ENCODE measurements at places on chromosomes 2 and 18.

DNA sequence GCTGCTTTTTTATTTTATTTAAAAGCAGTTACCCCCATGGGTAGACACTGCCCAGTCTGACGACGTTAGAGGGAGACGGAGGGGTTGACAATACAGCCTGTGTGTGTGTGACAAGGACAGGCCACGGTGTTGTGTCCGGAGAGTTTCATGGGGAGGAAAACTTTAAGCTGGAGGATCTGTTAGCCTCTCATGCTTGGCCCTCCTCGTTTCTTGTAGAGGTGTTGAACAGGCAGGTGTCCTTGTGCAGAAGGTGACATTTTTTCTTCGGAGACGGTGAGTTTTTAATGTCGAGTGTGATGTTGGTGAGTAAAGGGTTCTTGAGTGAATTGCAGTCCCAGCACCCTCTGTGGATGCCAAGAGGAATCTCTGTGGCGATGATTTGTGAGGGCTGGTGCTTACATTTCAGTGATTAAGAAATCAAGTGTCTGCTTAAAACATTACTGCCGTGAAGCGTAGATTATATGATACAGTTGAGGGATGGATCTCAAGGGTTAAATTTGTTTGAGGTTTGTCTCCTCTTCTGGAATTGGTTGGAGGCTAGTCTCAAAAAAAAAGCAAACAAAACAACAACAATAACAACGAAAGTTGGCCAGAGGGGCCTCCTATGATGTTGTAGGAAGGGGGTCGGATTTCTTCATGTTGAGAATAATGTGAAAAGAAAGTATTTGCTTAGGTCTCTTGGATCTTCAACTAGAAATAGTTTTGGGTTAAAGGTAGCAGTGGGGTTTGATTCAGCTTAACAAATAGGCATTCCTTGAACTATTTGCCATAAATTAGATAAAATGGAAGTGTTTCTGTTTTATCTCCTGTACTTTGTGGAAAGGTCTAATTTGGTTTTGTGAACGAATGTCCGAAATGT, 1.6 kb downstream of the NCOA1 start:
- peak; percentile 18 for DNase-seq

DNA sequence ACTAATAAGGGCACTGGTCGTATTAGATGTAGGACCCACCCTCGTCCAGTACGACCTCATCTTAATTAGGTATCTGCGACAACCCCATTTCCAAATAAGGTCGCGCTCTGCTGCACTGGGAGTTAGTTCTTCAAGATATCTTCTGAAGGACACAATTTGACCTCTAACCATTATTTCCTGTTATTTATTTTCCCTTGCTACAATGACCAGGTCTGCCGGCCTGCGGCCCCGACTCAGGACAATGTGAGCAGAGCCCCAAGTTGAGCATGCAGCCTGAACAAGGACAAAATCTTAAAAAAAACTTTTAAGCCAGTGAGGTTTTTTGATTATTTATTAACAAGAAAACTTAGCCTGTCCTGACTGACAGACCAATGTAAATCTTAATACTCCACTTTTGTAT, 107.6 kb downstream of the SMIM21 start:
- no peak for DNase-seq

DNA sequence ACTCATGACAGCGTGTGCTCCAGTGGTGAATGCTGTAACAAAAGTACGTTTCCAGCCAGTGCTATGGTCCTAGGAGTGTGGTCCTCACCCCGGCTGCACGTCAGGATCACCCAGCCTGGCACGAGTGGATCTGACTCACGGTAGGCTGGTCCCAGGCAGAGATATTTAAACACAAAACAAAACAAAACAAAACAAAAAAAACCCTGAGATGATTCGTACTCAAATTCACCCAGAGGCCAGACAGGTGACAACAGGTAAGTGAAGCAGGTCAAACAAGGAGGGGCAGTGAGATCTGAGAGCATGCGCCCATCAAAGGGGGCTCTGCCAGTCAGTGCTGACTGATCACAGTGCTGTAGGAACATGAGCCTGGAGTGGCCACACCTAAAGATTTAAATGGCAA, 43.2 kb downstream of the C2orf76 start:
- DNase-seq: no peak

- no peak for DNase-seq
Observed at GRCh38 chr2:40271094-40271493, 180.8 kb downstream of the SLC8A1 start.

DNA sequence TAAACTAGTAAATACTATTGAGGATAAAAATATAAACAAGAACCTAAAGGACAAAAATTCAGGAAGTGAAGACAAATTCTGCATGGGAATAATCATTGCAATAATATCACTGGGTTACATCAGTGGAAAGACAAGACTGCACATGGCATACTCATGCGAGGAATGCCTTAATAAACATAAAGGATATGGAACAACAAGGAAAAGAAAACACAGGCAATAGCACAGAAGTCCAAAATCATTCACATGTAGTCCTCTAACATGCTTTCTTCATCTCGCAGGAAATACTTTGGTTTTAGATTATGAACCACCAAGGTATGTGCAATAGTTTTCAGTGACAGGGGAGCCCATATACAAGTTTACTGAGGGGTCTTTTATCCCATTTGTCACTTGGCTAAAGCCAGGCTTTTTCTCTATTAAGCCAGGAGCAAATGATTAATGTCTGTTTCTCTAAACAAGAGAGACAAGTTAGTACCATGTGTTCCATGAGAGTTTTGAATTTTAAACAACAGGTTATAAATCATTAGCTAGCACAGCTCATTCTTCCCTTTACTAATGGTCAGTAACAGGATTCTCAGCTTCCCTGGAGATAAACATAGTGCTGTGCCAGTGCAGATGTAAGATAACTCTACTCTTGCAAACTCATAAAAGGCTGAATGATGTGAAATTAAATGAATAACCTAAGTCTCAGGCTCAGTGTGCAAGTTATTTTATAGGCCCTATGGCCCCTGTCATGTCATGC, 353.6 kb upstream of the FSIP2 start:
- DNase-seq: no peak

Data from neural progenitor cell (in vitro differentiated cells).